ENCODE measurements at places on chromosomes 4 and X. TPM values are rescaled to one million over a fixed set of nuclear protein-coding genes. Genes with fewer than 3 reads are reported as not detected.
A peak's percentile ranks its signal among the peaks of the same experiment; 100 is the strongest.

The CLDN22 gene
- not detected for total RNA-seq

The PRDM8 gene
- total RNA-seq = 24.6 TPM

DNA sequence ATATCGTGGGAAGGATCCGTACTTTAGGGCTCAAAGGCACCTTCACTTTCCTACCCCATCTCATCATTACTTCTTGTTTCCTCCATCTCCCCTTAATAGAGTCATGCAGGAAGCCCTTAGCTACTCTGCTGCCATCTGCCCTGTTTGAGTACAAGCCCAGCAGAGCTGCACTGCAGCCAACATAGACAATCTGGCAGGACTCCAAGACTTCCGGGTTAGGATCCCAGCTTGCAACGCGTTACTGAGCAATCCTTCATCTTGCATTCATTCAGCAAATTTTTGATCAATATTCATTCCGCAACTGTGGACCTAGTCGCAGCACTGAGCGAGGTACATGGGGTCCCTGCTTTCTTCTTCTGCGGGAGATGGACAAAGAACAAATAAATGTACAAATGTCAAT is 344.9 kb downstream of the BCOR start:
- no peak for DNase-seq

DNA sequence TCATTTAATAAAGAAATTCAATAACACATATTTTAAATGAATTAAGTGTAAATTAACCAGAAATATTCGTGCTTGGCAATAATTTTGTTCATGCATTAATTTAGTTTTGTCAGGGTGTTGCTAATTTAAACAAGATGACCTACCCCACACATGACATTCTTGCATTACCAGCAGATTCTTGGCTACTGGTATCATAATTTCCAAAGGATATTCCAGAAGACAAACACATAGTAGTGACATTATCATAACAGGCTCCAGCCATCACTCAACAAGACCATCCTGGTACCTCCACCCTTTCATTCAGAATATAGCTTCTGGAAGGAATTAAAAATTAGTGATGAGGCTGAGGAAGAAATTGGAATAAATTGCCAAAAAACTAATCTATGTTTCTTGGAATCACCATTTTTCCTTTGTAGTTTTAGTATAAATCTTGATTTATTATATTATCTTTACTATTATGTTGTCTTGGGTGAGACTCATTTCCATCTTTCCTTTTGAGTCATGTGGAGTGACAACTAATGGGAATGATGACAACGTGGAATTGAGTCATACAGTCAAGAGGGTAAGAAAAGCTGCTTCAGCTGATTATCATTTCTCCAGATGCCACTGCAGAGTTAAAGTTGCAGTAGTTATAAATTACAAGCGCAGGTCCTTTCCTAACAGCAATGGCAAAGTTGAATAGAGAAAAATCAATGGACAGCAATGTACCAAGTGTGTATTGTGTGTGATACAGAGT is 30.9 kb upstream of the HHIP start:
- no peak for DNase-seq

DNA sequence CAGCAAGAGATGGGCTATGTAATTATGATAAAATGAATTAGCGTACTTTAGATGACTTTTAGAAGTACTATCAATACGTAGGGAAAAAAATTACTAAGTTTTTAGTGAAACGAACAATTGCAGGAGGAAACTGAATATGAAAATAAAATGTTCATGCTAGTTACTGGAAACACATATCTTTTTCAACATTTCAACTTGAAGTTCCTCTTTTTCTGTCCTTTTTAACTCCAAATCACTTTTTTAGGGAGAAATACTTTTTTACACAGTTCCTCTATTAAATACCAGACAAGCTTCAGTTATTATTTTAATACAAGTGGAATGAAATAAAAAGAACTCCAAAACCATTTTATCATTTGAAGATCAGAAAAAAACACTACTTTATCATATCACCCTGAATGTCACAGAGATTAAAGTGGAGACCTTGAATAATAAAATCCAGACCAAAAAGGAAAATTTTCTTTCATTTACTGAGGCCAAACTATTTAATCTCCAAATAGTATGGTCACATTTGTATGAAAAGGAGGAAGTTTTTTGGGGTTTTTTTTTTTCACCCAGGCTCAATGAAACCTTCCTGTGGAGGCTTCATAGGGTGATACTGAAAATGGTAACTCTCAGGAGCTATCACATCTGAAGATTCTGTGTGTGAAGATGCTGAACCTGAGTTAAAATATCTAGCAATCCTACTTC is 306.2 kb downstream of the INPP4B start:
- DNase-seq = no peak

The MAGEA3 gene
- total RNA-seq = not detected

GRCh38 chrX:41180194-41180908 is 95.1 kb downstream of the USP9X start:
- peak; percentile 0 for DNase-seq

The PNMA6A gene
- total RNA-seq = 18.1 TPM

GRCh38 chr4:53557669-53558064 is 33.6 kb downstream of the LNX1 start:
- no peak for DNase-seq

The SPP1 gene
- 190 TPM for total RNA-seq

DNA sequence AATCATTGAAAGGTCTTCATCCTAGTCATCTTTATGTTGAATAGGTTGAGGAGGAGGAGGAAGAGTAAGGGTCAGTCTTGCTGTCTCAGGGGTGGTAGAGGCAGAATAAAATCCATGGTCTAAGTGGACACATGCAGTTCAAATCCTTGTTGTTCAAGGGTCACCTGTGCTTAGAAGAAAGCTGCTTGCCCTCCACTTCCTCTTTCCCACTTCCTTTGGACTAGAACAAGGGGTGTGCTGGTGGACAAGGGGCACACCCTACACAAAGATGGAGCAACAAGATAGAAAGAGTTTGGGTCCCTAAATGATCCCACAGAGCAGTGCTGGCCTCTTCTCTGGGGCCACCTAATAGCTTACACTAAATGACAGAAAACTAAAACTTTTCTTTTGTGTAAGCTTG is 47.9 kb downstream of the HSD17B13 start:
- DNase-seq = no peak

DNA sequence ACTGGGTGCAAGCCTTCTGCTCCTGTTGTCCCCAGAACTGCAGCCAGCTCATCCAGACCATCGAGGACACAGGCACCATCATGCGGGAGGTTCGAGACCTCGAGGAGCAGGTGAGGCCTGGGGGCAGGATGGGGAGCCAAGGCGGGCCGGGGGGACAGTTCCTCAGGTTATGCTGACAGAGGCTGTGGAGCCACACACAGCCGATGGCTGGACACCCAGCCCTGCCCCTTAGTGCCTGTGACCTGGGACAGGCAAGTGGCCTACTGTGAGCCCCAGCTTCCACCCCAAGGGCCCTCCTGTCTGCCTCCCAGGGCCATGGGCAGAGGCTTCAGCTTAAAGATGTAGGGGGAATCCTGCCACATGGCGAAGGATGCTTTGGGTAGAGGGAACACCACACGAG is 14.3 kb downstream of the CCDC22 start:
- DNase-seq = no peak

GRCh38 chrX:11886745-11887144 is 128.7 kb downstream of the MSL3 start:
- no peak for DNase-seq

GRCh38 chrX:108417257-108417656 is 21.0 kb downstream of the COL4A6 start:
- DNase-seq = no peak

DNA sequence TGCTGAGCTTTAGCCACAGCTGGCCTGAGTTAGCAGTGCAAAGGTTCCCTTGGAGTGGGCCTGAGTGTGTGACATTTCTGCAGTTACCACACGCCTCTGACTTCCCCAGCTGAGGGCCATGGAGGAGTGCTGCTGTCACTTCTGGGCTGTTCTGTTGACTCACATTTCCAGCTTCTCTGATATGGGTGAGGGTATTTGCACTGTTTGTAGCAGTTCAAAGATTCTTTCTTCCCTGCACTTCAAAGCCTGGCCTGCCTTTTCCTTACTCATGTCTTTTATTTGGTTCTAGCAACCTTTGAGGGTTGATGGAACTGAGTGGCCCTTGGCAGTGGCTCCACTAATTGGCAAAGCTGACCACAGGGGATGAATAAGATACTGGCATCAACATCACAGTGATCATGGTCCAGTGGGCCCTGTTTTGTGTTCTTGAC is 26.4 kb upstream of the SCML1 start:
- no peak for DNase-seq

DNA sequence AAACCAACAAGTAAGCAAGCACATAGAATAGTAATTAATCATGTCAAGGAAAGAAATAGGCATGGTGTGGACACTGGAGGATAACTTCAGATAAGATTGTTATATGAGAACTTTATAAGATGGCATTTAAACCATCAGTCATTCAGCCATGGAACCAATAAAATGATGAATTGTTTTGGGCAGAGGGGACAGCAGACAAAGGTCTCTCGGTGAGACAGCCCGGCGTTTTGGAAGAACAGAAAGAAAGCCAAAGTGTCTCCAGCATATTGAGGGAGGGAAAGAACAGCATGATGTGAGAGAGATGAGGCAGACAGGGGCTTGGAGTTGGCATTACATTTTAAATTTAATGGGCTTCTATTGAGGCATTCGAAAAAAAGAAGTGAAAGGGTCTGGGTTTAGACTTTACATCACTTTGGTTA is 883 bp upstream of the PPM1K start:
- DNase-seq = no peak

The PDGFC gene
- total RNA-seq = 29.0 TPM

- DNase-seq = no peak
These were observed 71.1 kb downstream of the MID1 start for GRCh38 chrX:10549280-10549679.

- DNase-seq = no peak
These were observed 217.4 kb downstream of the DCTD start for GRCh38 chr4:182699795-182700194.

DNA sequence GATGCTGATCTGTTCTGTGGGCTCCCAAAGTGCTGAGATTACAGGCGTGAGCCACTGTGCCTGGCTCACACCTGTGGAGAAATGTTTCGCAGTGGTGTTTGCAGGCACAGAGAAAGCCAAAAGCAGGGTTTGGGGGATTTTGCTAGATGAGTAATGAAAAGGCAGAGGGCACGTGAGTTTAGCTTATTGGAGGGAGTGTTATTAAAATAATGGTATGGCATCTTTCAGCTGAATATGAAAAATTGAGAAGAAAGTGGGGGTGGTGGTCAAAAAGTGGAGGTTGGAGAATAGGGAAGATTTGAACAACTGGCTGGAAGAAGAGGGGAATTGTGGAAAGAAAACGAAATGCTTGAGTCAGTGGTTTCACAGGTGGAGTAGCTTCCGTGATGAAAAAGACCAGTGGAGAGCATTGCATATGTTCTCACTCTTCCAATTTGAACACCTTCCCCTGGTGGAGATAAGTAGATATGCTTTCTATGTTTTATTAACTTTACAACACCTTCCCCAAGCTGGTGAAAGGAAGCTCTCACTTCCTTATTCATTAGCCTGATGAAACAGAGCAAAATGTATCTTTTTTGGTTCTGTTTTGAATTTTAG is 1.1 kb upstream of the CHST7 start:
- no peak for DNase-seq

The CWH43 gene
- total RNA-seq = not detected

GRCh38 chrX:118963159-118963558 is 11.3 kb upstream of the LONRF3 start:
- DNase-seq = no peak

GRCh38 chrX:65926095-65927019 is 113.5 kb downstream of the VSIG4 start:
- DNase-seq = no peak

- no peak for DNase-seq
These were observed 203.1 kb downstream of the FBXO8 start for GRCh38 chr4:174080361-174080760.

The ADGRL3 gene
- total RNA-seq = 306 TPM

All from occipital lobe (tissue), 3 donors.